ENCODE measurements at places on chromosomes 1 and 21.

DNA sequence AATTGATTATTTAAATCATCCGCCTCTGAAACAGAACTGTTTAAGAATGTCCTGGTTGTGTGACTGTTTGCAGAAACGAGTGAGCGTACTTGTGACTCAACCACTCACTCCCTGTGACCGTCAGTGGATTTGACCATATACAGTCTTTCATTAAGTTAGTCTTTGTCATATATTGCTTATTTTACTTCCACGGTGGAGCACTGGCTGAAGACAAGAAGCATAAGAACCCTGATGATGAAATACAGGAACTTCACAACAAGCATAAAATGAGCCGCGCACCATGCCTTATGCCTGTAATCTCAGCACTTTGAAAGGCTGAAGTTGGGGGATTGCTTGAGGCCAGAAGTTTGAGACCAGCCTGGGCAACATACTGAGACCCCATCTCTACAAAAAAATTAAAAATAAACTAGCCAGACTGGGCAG, 194.0 kb downstream of the TOMM20 start:
- no peak for DNase-seq

GRCh38 chr21:44368711-44369446, 15.5 kb downstream of the TRPM2 start:
- DNase-seq = no peak

DNA sequence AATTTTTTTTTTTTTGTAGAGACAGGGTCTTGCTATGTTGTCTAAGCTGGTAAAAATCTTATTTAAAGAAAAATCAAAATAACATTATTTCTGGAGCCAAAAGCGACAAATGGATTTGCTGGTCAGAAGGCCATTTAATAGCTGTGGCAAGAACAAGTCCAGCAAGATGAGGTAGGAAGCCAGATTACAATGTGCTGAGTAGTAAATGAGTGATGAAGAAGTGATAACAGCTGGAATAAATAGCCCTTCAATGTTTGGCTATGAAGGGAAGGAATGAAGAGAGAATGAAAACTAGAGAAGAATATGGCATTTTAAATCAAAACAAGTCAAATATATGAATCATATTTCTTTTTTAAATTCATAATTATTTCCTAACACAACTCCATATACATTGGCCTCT, 34.5 kb downstream of the SYDE2 start:
- DNase-seq = no peak

DNA sequence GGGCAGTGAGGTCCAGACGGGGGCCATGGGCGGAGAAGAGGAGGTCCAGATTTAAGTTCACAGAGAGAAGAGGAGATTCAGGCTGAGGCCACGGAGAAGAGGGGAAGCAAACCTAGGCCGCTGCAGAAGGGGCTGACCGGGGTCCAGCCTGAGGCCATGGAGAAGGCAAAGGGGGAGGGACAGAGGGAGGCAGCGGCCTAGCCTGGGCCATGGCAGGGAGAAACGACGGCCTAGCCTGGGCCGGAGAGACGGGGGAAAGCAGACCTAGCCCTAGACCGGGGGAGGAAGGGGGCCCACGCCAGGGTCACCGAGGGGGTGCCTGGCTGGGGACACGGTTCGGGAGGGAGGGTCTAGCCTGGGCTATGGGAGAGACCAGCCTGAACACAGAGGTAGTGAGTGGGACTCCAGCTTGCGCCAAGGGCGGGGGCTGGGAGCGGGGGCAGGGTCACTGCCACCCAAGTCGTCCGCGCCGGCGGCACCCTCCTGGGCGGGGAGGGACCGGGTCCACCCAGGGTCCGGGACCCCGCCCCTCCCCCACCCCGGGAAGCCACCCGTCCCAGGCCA, 459 bp downstream of the CAPZB start:
- no peak for DNase-seq

- DNase-seq = no peak
Measured at GRCh38 chr1:234861761-234862160, 251.8 kb upstream of the IRF2BP2 start.

GRCh38 chr1:42784946-42785693, at the start of gene TMEM269:
Gene TMEM269 (plus strand): TSS chr1:42784991. CDS start chr1:42789894, 4,903 bp downstream.
- DNase-seq = peak; percentile 8

DNA sequence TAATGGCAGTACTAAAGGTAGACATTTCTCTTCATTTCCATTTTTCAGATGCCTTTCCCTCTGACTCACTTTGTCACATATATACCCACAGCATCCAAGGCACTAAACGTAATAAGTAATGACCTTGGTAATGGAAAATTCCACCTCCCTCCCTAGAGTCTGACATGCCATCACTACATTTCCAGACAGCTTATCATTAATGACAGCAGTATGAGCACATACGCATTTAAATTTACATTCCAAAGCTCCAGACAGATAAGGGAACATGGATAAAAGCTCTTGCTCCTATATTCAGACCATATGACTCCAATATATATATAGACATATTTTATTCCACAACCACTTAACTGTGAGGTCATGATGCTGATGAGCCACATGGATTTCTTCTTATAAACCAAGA, 191.7 kb upstream of the GORAB start:
- no peak for DNase-seq

DNA sequence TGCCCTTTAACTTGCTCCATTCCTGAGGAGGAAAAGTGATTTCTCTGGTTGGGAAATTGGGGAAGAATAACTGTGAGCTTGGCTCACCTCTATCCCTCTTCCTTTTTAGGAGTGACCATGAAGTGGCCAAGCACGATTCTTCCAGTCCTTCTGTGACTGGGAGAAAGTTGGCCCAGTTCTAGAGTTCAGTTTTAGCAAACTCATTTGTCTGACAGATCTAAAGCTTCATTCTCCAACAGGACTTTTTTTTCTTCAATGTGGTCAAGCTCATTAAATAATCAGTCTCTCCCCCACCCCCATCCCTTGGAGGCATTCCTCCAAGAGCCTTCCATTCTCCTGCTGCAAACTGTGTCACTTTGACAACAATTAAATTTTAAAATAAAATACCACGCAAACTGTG, 6.4 kb upstream of the AGL start:
- DNase-seq = no peak

DNA sequence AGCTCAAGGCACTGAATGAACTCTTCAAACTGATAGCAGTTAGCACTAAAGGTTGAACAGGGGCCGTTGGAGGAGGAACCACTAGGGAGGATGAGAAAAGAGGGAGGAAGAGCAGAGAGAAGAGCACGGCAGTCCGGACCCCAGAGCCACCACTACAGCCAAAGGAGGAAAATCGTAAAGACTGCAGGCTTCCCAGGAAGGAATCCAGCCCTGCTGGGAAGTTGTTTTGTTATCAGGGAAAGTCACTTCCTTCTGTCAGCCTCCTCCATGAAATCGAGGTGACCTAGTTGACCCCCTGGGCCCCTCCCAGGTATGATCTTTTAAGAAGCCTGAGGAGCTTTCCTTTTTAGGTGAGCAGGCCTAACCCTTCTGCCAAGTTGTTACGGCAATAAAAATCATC, 88.2 kb downstream of the PBX1 start:
- DNase-seq = no peak

DNA sequence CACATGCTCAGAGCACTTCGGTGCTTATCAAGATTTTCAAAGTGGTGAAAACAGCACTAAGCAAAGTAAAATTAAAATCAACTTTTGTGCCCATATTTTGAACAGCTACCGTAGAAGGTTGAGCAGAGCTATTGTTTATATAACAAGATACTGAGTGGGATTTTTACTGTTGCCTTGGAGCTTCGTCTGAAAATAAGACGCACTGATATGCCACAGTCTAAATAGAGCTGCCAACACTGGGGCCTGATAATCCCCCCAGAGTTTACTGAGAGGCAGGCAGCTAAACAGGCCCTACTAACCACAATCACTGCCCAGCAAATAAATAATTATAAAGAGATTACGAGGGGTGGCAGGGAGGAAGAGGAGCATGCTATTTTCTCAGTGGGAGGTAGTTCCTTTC, 650 bp upstream of the CCDC190 start:
- DNase-seq = no peak

DNA sequence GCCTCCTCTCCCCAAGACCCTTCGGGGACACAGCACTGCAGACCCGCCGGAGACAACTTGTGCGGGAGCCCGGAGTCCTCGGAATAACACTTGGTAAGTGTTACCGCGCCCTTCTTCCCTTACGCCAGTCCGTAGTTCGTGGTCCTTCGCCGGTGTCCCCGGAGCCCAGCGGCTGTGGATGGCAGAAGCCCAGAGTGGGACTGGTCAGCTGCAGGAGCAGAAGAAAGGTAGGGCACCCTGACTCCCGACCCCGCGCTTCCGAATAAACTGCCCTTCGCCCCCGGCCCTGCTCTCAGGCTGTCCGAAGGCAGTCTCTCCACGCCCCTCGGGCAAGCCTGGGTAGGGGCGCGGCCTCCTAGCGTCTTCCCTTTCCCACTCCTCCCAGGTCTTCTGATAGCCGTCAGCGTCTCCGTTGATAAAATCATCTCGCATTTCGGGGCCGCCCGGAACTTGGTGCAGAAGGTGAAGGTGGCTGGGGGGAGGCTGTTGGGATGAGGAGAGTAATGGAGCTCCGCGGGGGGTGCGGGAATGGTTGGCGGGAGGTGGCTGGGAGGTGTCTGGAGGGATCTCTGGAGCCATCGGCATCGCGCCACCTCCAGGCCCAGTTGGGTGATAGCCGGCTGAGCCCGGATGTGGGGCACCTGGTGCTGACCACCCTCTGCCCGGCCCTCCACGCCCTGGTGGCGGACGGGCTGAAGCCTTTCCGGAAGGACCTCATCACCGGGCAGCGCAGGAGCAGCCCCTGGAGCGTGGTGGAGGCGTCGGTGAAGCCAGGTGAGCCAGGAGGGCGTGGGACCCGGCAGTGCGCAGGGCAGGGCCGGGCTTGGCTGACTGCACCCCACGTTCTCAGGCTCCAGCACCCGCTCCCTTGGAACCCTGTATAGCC, 4.3 kb downstream of the RUSC1 start:
- no peak for DNase-seq

- no peak for DNase-seq
Measured at GRCh38 chr1:20612221-20612746, 21.0 kb upstream of the PINK1 start.

DNA sequence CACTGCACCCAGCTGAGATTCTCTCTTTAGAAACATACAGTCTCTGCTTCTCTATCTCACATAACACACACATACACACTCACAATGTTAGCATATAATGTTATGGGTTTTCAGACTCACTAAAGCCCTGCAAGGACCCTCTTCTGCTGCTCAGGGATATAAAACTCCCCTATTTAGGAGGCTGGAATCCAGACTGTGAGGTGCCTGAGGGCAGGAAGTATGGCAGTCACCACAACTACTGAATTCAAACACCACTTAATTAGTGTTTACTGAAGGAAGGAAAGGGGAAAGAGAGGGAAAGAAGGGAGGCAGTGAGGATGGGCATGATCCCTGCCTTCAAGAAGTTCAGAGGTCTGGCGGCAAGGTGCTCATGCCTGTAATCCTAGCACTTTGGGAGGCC, 7.8 kb upstream of the CDK18 start:
- DNase-seq = no peak

DNA sequence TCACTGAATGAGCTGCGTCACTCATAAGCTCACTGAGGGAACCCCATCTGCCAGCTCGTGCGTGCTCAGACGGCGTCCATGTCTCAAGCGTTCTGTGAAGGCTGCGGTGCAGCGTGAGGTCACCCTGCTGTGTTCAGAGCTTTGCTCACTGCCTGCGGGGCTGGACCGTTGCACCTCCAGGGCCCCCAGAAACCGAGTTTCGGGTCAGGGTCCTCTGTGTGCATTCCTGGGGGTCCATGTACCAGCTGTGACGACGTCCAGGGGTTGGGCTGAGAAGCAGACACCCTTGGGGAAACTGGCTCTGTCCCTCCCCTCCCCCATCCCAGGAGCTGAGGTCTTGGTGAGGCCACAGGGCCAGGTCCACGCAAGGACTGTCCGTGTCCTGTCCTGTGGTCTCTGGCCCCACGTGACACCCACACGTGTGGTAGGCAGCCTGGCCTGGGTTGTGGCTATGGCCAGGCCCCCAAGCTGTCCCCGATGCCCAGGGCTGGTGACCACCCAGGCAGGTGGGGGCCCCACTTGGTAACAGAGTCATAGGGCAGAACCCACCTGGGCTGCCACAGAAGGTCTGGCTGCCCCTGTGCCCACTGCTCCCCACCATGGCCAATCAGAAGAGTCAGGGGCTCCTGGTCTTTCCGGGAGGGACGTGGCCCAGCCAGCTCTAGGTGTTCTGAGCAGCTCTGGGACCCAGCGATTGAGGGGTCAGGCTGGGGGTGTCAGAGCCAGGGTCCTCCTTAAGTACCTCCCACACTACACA, 24.4 kb downstream of the FTCD start:
- no peak for DNase-seq

DNA sequence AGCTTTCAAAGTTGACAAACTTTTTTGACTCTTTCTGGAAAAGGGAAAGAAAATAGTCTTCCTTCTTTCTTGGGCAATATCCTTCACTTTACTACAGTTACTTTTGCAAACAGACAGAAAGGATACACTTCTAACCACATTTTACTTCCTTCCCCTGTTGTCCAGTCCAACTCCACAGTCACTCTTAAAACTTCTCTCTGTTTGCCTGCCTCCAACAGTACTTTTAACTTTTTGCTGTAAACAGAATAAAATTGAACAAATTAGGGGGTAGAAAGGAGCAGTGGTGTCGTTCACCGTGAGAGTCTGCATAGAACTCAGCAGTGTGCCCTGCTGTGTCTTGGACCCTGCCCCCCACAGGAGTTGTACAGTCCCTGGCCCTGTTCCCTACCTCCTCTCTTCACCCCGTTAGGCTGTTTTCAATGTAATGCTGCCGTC, 160.8 kb upstream of the SGIP1 start:
- no peak for DNase-seq

DNA sequence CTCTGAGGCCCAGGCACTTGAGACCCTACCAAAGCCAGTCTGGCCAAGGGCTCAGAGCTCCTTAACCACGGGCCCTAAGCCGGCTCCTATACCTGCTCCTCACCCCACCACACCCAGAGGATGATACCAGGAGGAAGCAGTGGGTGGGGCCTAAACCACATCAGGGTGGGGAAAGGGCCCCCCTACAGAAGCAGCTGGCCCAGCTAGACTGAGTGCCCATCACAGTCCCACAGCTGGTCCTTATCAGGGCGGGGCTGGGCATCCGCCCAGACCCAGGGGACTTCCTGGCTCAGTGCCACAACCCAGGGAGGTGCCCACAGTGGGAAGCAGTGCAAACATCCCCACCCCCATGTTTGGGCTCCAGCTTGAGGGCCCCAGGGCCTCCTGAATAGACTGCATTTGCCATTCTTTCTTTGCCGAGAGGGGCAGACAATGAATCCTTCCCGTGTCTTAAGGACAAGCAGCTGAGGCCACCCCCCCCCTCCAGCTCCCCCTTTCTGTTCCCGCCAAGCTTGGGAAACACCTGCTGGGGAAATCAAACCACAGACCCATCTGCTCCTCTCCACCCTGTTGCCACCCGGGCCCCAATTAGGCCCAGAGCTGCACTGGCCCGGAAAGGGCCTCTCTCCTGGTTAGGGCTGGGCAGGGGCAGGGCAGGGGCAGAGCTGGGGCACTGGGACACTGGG, 6.2 kb downstream of the E2F2 start:
- no peak for DNase-seq
